ENCODE measurements at places on chromosomes 5 and 9.

DNA sequence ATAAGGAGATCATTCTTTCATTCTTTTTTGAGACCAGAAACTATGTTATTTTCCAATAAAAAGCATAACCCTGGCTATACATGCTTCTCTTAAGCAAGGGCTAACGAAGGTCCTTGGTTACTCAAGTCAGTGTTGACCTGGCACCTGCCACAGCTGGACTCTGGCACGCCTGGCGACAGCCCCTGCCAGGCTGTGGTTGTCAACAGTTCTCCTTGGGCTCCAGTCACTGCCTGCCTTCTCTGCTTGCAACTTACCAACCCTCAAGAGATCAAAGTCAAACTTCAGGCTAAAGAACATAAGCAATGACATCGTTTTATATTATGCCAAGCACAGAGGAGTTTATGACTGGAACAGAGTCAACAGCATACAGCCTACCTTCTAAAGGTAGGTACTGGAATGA is 61.4 kb upstream of the TBC1D9B start:
- no peak for DNase-seq

- no peak for DNase-seq
These were observed 64.3 kb downstream of the HABP4 start for GRCh38 chr9:96514108-96514799.

DNA sequence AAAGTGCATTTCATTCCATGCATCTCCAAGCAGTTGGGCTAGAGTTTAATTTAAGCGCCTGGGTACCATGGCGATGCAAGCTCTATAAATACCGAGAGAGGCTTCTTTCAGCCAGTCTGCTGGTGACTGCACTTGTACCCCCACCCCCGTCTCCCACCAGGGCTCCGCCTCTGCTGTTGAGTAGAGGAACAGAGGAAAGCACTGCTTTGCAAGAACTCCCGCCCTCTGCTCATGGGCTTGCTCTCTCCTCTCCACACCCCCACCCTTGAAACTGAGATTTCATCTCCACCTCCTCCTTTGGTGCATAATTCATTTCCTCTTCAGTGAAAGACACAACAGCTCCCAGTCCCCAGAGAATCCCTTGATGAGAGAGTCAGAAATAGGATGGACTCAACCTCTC is 5.1 kb upstream of the WWC1 start:
- no peak for DNase-seq

- DNase-seq: no peak
These were observed 56.9 kb downstream of the MACIR start for GRCh38 chr5:103315455-103315854.

GRCh38 chr5:95449460-95449859 is 58.3 kb downstream of the FAM81B start:
- DNase-seq: no peak

DNA sequence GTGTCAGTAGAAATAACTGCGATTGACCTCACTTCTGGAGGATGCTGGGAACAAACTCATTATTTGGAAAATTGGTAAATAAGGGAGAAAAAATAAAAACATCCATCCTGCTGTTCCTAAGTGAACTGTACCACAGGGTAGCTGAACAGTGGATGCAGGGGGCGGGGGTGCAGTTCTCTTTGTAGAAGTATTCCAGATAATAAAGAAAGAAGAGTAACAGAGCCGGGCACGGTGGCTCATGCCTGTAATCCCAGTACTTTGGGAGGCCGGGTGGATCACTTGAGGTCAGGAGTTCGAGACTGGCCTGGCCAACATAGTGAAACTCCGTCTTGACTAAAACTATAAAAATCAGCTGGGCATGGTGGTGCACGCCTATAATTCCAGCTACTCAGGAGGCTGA is 132.1 kb downstream of the COL23A1 start:
- DNase-seq: no peak

Measured in stimulated activated CD4-positive, alpha-beta T cell treated with anti-CD3 and anti-CD28 coated beads, TNF-alpha, amount 100 ng/mL, for 1 hour (primary cell).